Liver (tissue), 10 donors: ENCODE measurements at places on chromosomes 6 and 20. TPM values are rescaled to one million over a fixed set of nuclear protein-coding genes. Genes with fewer than 3 reads are reported as not detected.

RFX6 gene
- not detected for total RNA-seq

- H3K36me3 ChIP-seq = no peaks in the 10 kb centered on the region
- no peaks in the 10 kb centered on the region for H3K27me3 ChIP-seq
Measured at GRCh38 chr6:40634429-40634828, 47.3 kb upstream of the LRFN2 start.

DNA sequence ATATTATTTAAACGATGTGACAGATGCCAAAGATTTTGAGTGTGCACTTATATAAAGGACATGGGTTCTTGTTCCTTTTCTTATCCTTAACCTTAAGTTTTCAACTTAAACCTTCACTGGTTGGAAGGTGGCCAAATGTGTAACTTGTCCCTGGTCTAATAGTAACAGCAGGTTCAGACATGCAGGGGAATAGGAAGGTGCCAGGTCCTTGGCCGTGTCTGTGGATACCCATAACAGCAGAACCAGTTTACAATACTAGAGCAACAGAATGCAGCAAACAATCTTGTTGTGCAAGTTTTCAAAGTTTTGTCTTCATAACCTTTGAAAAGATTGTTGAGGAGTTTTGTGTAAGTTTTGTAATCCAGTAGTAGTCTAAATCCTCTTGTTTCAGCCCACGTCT lies 4.4 kb downstream of the MYB start:
- peaks cover 5% of the 10 kb centered on the region for H3K4me1 ChIP-seq
- H3K36me3 ChIP-seq = no peaks in the 10 kb centered on the region
- no peak for DNase-seq
- no peaks in the 10 kb centered on the region for H3K27me3 ChIP-seq
- no peak overlapping the region for H3K27ac ChIP-seq

GRCh38 chr6:33589392-33589730 lies 9.3 kb upstream of the BAK1 start:
- H3K4me1 ChIP-seq = no peaks in the 10 kb centered on the region
- no peak for DNase-seq
- H3K36me3 ChIP-seq = no peaks in the 10 kb centered on the region

DNA sequence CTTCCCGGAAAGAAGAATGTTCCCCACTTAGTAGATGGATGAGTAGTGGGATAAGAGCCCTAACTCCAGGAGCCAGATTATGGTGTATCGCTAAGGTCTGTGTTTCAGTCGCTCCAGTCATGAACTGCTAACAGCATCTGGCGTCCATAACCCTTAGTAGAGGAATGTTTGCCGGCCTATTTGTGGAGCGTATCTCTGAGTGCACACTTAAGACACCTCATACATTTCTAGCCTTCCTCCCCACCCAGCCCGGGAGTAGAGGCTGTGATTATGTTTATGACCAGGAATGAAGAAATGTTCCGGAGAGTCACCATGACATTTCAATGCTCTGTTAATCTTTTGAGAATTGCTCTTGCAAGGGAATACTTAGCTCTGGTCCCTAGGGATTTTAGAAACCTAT lies 251.1 kb upstream of the SOX4 start:
- no peak overlapping the region for H3K4me3 ChIP-seq
- no peak overlapping the region for H3K27ac ChIP-seq
- H3K27me3 ChIP-seq = no peaks in the 10 kb centered on the region
- no peaks in the 10 kb centered on the region for H3K4me1 ChIP-seq
- no peak for DNase-seq

- H3K36me3 ChIP-seq = no peaks in the 10 kb centered on the region
- no peaks in the 10 kb centered on the region for H3K27me3 ChIP-seq
- no peak for DNase-seq
- H3K27ac ChIP-seq = no peak overlapping the region
- H3K4me1 ChIP-seq = no peaks in the 10 kb centered on the region
- H3K4me3 ChIP-seq = peak overlapping the region; percentile 69
Measured at GRCh38 chr6:1554141-1554475, 55.6 kb upstream of the FOXC1 start.

- no peaks in the 10 kb centered on the region for H3K27me3 ChIP-seq
- no peak overlapping the region for H3K27ac ChIP-seq
- no peak overlapping the region for H3K4me3 ChIP-seq
- H3K4me1 ChIP-seq = no peaks in the 10 kb centered on the region
Measured at GRCh38 chr20:20333866-20334265, 34.0 kb upstream of the INSM1 start.
